Activated T-helper 1 cell treated with Interleukin-2 at 50 U/mL for 16 hours (primary cell): ENCODE measurements at places on chromosomes 13 and 19.

- no peak for DNase-seq
Observed at GRCh38 chr13:31675440-31675953, 63.8 kb upstream of the RXFP2 start.

DNA sequence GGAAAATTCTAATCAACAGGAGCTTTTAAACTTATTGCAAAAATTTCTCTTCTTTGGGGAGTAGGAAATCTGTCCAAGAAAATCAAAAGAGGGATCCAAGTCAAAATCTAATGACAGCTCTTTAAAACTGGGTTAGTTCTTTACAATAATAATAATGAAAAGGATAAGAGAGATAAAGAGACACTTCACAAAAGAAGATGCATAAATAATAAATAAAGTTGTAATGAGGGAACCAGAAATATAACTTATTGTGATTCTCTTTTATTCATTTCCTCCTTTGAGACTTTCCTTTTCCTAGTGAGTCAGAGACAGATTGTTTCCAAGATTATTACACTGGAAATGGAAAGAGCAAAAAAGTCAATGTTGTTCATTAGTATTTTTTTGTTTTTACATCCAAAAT, 1029.3 kb downstream of the PCDH17 start:
- DNase-seq: no peak

- no peak for DNase-seq
Observed at GRCh38 chr13:30033681-30034457, 183.5 kb upstream of the UBL3 start.

GRCh38 chr13:23969647-23970046, 72.3 kb upstream of the C1QTNF9B start:
- no peak for DNase-seq

DNA sequence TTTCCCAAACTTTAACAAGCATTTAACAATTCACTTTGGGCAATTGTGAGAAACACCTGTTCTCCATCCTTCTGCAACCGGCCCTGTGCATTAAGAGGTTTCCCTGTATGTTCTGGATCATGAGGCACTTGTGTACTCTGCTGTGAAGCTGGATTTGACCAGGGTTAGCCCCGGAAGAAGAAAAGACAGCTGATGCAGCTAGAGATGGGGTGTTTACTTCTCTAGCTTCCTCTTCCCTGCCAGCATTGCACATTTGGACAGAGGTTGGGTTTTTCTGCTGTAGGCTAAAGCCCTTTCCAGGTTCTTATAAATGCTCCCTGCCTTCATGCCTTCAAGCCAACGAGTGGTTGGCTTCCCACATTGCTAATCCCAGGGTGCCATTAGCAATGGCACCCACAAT, 20.9 kb downstream of the MBD3L2B start:
- no peak for DNase-seq

DNA sequence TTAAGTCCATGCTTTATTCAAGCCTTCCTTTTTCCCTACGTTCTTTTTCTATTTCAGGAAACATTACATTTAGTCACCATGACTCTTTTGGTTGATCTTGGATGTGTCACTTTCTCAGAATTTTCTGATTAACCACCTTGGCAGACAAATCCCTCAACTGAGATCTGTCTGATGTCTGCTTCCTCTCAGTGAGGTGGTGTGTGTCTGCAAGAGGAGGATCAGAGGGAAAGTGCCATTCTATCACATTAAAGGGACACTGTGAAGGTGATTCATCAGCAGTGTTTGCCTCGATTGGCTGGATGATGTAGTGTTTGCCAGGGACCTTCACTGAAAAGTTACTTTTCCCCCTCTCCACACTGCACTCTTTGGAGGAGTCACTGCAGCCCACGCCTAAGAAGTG, 3.0 kb upstream of the CCNP start:
- no peak for DNase-seq

GRCh38 chr19:10692673-10693264, 8.5 kb upstream of the QTRT1 start:
- no peak for DNase-seq

DNA sequence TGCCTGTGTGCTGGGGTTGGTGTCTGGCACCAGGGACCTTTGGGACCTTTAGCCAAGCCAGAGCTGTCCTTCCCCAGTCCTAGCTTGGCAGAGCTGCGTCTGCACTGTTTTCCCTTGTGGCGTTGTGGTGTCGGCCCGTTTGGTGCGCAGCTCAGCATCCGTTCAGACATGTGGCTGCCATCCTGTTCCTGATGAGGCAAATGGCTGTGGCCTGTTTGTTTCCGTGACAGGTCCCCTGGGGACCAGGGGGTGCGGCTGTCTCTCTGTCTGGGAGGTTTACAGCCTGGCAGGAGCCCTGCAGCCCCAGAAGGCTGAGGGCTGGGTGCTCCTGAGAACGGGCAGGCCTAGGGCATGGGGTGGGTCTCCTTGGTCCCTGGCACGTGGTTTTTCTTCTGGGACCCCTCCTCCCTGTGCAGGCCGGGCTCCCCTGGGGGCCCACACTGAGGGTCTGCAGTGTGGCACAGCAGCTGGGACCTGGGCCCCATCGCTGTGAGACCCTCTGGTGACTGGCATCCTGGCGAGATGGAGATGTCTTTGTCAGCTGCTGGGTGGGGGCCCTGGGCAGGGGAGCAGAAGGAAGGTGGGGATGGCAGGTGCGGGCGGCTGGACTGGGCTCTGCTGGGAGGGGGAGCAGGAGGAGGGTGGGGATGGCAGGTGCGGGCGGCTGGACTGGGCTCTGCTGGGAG, 4.0 kb downstream of the SPPL2B start:
- no peak for DNase-seq

DNA sequence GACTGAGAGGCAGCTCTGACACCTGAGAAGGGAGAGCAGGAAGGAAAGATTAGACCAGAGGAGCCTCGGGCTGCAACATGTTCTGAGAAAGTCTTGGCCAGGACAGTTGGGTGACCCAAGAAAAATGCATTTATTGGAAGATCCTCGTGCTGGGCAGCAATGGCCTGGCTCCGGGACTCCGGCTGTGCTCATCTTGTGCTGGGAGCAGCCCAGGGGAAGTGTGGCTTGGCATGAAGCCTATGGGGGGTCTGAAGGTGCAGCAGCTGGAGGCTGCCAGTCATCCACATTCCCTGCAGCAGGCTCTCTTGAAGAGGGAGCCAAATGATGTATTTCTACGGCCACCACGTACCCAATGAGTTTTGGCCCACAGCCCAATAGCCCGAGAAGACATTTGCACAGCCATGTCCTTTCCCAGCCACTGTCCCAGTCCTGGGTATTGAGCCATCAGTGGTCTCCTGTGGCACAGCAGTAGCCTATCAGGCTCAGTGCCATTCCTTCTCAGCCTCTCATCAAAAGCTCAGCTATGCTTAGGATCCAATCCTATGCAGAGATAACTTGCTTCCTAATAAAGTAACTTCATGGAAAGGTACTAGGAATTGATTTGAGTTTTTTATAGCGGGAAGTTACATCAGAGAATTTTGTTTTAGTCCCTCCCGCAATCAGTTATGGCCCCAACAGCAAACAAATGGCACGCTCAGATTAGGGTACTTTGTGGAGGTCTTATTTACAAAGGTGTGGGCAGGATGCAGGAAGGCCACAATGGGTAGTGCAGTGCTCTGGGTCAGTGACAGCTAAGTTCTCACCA, 76.0 kb upstream of the MEDAG start:
- DNase-seq: no peak

- DNase-seq: no peak
Observed at GRCh38 chr13:47211106-47211505, 314.3 kb upstream of the HTR2A start.

GRCh38 chr13:101429733-101430132, 13.4 kb upstream of the NALCN start:
- no peak for DNase-seq

DNA sequence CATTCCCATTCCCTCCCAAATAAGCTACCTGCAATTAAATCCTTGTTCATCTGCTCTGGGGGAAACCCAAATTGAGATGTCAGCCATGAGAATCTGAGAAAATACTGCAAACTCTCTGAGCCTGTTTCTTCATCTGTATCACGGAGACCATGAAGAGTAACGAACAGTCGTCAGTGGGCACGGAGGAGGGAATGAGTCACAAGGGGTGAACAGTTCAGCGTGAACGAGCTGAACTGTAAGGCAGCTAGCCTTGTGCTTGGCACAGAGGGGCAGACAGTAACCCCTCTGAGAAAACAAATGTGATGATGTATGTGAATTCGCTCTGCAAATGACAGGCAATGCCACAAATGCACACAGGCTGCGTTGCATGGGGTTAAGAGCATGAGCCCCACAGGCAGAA, 288.7 kb downstream of the FOXO1 start:
- DNase-seq: no peak

GRCh38 chr13:30156826-30157615, 150.3 kb downstream of the KATNAL1 start:
- no peak for DNase-seq

DNA sequence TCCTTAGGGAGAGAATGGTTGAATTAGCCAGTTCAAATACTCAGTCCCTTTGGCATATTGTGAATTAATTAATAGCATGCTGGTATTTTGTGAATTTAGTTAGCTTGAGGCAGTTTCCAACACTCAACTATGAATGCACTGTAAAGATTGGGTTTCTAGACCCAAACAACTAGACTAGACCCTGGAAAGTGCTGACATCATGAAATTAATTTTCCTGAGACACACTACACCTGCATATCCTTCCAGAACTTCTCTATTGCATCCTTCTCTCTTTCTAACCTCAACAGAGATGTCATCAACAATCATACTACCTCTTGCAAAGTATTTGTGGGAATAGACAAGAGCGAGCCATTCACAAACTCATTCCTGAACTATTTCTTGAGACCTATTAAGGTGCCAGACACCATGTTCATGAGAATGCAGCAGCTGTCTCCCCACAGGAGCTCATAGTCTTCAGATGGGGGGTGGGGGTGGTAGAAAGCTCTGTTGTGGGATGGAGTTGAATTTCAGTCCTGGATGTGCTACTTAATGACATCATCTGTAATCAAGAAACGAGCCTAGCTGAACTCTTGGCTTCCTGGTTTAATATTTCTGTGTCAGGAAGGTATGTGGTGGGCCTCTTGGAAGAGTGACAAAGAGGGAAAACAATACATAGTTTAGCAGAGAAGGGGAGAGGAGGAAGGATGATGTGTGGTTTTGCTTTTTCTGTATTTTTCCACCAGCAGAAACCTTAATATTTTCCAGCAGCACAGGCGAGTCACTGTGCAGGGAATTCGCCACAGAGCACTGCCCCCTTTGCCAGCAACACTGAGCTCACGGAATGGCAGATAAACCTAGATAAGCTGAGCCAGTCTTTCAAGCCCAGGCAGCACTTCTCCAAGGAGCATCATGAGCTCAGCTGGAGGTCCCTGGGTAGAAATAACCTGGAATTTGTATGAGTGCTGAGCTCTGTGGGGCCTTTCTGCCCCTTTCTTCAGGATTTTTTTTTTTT, 53.1 kb upstream of the CYSLTR2 start:
- no peak for DNase-seq

DNA sequence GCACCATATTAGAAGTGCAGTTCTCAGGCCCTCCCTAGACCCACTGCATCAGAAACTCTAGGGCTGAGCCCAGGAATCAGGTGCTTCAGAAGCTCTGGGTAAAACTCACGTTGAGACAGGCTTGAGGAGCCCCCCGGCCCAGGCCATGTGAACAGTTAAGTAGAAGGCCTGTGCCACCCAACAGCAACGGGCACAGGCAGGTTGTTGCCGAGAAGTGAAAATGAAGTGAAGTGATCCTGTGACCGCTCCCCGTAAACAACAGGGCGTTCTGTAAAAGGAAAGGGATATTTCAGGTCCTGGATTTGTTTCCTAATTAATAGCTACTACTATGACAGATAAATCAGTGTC, 128.8 kb downstream of the ATP11A start:
- DNase-seq: no peak

- DNase-seq: no peak
Observed at GRCh38 chr19:28715157-28715556, 497.8 kb downstream of the UQCRFS1 start.
